ENCODE measurements at places on chromosomes 16 and 17. TPM values are rescaled to one million over a fixed set of nuclear protein-coding genes. Genes with fewer than 3 reads are reported as not detected.

Gene LDAF1
- polyA plus RNA-seq, result 47.9 TPM

Gene FOXN1
- polyA plus RNA-seq, result 0.10 TPM

DNA sequence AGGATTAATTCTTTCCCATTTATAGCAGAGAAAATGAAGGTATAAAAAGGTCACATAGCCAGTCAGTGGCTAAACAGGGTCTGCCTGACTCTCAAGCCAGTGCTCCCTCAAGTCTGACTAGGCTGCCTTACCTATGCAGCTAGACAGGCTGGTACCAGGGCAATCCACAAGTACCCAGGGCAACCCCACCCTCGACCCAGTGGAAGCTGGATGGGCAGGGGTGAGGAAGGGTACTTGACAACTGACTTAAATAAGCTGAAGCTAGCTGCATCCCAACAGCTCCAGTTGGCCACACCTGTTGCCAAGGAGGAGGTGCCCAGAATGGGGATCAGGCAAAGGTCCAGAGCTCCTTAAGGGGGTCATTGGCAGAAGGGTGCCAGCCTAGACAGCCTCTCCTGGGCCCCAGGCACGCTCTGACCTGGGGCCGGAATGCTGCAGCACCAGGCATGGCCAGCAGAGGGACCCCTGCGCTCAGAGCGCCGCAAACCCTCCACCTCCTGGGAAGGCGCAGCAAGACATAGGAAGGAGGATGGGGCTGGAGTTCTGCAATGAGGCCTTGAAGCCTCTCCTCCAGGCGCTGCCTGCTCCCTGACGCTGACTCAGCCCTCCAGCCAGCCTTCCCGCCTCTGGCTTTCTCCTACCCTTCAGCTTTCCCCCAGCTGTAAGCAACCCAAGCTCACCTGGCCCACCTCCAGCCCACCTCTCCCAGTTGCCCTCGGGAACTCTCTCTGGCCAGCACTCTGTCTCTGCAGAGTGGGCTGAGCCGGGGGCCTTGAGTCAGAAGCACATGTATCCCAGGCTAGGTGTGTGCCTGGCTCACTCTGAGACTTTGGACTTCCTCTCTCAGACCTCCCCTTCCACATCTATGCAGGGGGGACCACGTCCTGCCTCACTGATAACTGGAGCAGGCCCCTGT, 28.8 kb downstream of the MPP2 start:
- peak; percentile 46 for DNase-seq

- DNase-seq, result no peak
Observed at GRCh38 chr17:10051112-10051511, 146.0 kb upstream of the RCVRN start.

DNA sequence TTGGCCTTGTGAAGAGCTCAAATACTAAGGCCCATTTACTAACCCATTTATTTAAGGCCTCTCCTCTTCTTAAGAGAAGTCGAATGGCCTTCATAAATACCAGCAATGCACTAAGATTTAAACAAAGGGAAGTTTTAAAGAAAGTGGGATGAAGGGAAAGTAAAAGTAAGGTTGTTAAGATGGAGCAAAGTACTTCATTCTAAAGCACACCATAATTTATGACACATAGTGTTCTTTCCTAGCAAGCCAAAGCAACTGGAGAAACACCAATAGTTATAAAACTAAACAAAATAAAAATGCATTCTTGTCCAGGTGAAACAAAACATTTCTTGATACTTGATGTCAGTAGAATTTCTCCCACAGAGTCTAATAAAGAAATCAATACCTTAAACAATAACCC, 27.9 kb downstream of the CDH11 start:
- no peak for DNase-seq

DNA sequence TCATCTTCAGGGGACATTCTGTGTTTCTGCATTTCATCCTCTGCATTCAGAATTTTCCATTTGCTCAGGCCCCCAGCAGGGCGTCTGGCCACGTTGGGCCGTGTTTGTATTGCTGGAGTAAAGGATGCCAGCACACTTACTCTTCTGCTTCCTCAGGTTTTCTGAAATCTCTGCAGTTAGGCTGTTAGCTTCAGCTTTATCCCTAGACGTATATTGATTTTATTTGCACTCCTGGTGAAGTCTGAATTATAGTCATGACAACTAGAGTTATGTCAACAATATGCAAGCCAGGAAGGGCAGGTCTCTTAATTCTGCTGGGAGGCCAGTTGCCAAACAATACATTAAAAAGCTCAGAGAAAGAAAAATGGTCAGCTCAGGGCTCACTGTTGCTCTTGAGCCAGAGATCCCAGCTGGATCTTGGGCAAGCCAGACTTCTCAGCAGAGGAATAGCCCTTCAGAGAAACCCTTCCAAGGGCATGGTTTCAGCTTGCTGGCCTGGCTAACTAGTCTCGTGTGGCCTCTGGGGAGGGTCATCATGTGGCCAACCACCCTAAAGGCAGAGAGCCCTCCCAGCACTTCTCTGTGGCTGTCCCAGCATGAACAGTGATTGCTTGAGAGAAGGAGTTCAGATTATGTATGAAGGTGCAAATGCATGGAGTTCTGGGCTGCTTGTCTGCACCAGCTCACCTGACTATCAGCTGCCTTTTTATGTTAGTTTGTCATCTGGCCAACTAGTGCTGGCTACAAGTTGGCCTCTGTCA, 110.2 kb upstream of the CACNG5 start:
- DNase-seq, result peak; percentile 68

DNA sequence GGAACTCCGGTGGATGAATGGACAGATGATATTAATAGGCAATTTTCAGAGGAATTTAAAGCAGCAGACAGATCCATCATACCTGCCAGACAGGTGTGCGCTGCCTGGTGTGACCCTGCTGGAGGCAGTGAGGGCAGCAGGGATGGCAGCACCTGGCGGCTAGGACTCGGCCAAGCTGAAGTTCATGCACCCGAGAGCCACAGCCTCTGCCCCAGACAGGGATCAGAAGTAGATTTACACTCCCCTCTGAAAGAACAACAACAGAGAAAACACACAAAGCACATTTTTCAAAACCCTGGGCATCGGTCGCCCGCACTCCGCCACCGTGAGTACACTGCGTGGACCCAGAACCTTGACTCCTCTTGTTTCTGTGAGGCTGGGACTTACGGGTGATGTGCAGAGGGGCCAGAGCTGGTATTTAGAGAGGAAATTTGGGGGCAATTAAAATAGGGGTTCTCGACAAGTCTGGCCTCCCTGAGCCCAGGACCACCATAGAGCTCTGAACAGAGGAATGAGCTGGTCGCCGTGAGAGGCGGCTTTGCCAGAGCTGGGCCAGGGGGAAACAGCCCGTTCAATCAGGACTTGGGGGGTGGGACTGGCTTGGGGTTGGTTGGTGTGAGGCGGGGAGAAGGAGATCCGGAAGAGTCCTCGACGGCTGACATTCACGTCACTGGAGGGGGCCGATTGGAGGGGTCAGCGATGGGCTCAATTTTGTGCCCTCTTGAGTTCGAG, 101.0 kb downstream of the METRNL start:
- DNase-seq, result no peak
